ENCODE measurements at places on chromosomes 1 and 21.

GRCh38 chr21:37257511-37257966 lies 9.6 kb downstream of the VPS26C start:
- DNase-seq = peak; percentile 42

DNA sequence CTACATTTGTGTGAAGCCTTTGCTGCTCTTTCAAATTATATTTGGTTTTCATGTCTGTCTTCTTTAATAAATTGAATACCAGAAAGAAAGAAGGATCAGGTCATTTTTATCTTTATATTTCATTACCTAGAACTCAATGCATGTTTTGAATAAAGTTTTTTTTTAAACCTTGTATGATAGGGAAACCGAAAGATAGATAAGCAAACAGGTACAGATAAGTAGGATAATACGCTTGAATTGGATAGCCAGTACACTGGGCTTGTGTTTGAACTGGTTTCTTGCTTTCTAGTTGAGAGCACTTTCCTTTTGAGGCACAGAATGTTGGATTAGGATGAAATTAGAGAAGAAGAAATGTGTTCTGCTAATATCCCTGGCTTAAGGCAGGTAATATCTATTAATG lies 46.9 kb downstream of the PKN2 start:
- no peak for DNase-seq

GRCh38 chr21:37253991-37254390 lies 13.1 kb downstream of the VPS26C start:
- no peak for DNase-seq

- DNase-seq = peak; percentile 75
These were observed 20.2 kb downstream of the A3GALT2 start for GRCh38 chr1:33300673-33301072.
